CD4-positive, alpha-beta T cell treated with Interleukin-4 for 1 hour (primary cell): ENCODE measurements at places on chromosomes 6 and 20.

DNA sequence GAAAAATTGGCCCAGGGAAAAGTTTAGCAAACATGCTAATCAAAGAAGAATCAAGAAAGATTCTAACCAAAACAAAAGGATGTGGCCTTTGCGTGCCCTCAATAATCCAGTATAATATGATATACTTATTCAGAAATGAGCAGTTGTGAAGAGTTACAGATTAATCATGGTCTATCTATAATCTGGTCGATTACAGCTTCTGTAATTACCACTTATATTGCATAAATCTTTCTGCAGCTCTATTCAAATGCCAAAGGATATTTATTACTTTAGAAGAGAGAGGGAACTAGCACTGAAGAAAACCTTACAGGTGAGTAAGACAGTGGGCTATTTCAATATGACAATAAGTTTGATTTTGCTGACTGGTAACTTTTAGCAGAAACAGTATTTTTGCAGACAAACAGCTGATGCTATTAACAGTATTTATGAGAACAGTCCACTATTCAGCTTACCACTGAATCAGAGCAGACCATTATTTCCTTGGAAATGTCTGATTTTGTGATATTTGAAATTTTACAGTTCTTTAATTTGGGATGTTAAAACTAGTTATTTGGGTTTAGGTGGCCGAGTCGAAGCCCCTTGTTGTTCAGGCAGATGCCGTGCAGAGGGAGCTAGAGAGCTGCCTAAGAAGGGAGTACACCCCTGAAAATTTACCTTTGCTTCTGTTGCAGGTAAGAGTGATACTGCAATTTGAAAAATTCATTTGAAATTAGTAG lies 92.2 kb downstream of the CEP57L1 start:
- DNase-seq, result peak; percentile 61

- no peak for DNase-seq
Measured at GRCh38 chr6:124200661-124201060, 397.0 kb downstream of the NKAIN2 start.

- no peak for DNase-seq
Measured at GRCh38 chr20:32962053-32962452, 42.2 kb downstream of the SUN5 start.

- no peak for DNase-seq
Measured at GRCh38 chr6:29597184-29597583, 12.3 kb downstream of the OR2H2 start.

DNA sequence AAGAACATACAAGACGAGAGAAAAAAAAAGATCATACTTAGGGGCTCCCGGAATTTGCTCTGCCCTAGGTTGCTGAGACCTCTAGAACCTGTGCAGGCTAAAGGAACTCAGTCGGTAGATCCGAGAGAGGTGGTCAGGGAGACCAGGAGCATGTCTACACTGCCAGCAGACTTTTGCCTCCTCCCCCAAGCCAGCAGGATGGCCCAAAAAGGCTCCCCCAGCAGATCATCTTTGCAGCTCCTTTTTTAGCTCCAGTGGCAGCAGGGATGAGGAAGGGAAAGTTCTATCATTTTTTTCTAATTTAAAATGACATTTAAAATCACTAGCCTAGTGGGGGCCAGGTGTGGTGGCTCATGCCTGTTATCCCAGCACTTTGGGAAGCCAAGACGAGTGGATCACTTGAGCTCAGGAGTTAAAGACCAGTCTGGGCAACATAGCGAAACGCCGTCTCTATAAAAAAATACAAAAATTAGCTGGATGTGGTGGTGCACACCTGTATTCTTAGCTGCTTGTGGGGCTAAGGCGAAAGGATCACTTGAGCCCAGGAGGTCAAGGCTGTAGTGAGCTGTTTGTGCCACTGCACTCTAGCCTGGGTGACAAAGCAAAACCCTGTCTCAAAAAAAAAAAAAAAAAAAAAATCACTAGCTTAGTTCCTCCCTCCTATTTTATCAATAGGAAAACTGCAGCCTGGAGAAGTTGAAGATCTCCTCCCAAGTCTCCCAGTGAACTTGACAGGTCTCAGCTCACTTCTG lies 69.3 kb upstream of the MYL9 start:
- no peak for DNase-seq

- DNase-seq, result no peak
Measured at GRCh38 chr6:75796723-75797122, 47.7 kb downstream of the MYO6 start.

- DNase-seq, result no peak
Measured at GRCh38 chr6:129749749-129750120, 39.8 kb upstream of the ARHGAP18 start.

DNA sequence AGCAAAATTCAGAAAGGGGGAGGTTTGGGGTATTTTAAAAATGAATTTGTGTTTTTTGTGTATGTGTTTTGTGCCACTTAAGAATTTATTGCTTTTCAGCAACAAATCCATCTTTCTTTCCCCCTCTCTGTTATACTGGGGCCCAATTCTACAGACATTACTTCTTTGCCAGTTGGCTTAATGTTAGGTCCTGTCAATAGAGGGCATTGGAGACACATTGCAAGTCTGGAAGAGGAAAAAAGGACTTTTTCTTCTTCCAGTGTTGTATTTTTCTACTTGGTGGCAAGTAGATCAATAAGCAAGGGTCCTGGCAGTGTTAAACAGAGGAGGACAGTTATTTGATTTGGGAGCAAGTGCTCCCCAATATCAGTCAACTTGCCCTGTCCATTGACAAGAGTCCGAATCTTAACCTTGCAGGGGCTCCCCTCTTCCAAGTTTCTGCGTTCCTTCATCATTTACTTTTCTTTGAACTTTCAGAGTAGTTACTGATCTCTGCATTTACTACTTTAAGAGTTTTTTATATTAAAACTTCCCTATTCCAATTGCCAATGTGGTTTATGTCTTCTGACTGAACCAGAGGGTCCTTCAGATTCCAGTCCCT lies 23.4 kb downstream of the SCML4 start:
- DNase-seq, result peak; percentile 45

DNA sequence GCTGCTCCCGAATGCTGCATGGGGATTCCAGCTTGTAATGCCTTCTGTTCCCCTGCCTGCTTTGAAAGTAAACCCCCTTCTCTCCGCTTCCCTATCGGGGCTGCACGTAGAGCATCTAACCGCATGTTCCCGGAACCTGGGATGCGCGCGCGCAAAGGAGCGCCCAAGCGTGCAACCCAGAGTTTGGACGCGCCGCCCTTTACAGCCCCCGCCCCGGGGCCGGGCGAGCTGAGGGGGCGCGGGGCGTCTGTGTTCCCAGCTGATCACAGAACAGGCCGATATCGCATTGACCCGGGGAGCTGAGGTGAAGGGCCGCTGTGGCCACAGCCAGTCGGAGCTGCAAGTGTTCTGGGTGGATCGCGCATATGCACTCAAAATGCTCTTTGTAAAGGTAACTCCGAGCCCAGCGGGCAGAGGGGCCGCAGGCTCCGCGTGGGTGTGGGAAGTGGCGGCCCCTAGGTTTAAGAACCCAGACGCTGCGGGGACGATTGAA lies 1.4 kb downstream of the LAMP5 start:
- DNase-seq, result no peak

DNA sequence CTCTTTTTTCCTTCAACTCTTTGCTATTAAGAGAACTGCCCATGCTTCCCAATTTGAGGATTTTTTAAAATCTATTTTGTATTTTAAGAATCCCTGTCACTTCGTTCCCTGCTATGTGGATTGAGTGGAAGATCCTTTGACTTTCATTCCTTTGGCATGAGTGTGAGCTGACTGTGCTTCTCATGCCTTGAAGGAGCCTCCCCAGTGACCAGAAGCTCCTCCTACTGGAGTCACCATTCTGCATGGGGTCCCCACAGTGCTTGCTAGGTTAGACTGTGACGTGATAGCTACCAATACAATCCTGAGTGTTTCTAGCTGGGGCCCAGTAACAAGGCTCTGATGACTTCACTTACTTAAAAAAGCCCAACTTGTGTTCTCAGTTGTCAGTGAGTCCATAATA lies 104.4 kb upstream of the LAMP5 start:
- no peak for DNase-seq

DNA sequence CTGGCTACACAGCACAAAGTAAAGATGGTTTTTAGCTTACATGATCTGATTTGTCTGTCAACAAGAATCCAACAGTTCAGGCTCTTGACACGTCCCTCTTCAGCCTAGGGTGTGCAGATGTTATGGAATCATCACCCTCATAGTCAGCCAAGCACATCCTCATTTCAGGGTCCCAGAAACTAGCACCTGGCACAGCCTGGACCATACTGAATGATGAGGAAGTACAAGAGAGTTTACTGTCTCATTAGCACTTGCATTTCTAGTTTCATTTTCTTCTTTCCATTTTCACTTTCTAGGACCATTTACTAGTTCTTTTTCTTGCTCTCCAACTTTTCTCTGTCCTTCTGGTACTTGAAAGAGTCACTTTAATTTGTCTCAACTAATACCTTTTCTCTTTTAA lies 6.5 kb downstream of the RIPOR2 start:
- DNase-seq, result peak; percentile 52

- no peak for DNase-seq
Measured at GRCh38 chr6:110049696-110050439, 71.8 kb downstream of the GPR6 start.

- DNase-seq, result peak; percentile 21
Measured at GRCh38 chr6:24431045-24431451, 28.3 kb downstream of the MRS2 start.

DNA sequence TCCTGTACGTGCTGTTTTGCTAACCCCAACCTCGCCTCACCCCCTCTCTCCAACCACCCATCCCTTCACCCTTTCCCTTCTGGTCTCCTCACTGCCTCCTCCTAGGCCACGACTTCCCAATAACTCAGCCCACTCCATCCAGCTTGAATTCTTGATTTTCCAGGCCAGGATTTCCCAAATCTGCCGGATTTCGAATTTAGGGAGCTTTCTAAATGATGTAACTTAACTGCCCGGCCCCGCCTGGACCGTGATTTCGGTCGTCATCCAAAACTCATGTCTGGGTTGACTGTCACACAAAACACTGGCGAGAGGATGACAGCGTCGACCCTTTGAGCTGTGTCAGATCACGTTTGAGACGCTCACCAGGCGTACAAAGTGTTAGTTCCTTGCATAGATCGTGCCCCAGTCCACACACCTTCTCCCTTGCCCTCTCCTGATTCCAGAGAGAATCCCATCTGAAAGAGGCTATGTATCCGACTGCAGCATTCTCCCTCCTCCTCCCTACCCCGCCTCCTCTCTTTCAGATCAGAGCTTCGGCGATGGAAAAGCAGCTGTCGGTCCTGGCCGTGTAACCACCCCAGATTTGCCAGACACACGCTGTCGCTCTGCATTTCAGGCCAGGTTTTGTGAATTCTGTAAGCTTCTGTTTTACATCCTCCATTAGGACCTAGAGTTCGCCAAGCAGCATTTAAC lies 168.2 kb downstream of the GPX5 start:
- no peak for DNase-seq

DNA sequence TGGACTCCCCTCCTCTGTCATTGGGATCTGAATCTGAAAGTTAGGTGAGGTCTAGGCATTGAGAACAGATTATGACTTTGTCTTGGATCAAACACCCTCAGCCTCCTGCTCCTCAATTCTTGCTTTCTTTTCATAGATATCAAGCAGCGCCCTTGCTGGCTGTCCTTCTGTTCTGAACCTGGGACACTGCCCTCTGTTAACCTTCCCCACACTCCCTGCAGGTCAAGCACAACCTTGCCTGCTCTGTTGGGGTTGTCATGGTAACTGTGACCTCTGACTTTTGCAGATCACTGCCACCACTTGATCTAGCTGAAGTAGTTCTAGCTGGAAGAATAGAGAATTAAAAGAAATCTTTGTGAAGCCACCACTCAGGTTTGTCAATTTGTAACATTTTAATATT lies 16.4 kb upstream of the MICA start:
- DNase-seq, result no peak

DNA sequence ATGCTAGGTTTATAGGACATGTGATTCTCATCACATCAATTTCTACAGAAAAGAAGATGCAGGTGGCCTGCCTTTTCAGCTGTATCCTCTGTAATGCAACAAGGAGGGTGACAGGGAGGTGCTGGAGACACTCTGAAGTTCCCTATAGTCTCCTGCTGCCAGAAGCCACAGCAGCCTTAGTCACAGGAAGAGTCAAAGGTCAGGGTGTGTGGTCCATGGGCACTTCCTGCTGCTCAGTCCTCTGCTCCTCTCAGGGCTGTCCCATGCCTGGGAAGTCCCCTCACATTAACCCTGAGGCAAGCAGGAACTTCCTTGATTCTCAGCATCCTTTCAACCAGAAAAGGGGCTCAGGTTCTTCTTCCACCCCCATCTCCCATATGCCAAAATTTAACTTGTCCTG lies 144.8 kb upstream of the FOXA2 start:
- no peak for DNase-seq

- DNase-seq, result no peak
Measured at GRCh38 chr20:12882832-12883506, 125.8 kb upstream of the SPTLC3 start.

GRCh38 chr6:110475066-110475653 lies 1.3 kb downstream of the SLC22A16 start:
- no peak for DNase-seq

- DNase-seq, result no peak
Measured at GRCh38 chr6:156848533-156848932, 71.4 kb downstream of the ARID1B start.

GRCh38 chr6:150245148-150245935 lies 102.5 kb downstream of the PPP1R14C start:
- DNase-seq, result no peak

DNA sequence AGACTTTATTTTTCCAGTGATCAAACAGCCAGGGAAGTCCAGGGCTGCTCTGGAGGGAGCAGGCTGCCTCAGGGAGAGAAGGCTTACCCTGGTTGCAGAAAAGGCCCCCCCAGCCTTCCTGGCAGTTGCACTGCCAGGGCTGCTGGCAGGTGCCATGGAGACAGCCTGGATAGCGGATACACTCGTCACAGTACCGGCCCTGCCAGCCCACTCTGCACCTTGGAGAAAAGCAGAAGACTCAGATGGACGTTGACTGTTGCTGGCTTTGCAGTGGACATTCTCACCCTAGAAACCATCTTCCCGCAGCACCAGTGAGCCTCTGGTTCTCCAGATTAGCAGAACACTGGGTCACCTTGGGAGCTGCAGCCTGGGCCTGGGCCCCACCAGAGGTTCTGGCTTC lies 5.4 kb downstream of the DLL1 start:
- DNase-seq, result no peak

DNA sequence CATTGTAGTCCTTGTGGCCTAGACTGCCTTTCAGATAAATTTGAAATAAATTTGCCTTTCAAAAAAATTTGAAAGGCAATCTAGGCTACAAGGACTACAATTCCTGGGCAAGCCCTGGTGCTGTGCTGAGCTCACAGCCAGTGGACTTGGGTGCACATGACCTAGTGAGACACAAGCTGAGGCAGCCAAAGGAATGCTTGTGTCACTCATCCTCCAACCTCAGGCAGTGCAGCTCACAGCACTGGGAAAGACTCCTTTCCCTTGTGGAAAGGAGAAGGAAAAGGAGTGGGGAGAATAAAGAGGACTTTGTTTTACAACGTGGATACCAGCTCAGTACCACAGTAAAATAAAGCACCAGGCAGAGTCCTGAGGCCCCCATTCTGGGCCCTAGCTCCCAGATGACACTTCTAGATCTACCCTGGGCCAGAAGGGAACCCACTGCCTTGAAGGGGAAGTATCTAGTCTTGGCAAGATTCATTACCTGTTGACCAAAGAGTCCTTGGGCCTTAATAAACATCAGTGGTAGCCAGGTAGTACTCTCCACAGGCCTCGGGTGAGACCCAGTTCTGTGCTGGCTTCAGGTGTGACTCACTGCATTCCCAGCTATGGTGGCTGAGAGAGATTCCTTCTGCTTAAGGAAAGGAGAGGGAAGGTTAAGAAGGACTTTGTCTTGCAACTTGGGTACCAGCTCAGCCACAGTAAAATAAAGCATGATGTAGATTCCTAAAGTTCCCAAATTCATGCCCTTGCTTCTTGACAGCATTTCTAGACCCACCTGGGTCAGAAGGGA lies 659.7 kb upstream of the FLRT3 start:
- no peak for DNase-seq

GRCh38 chr20:15045246-15045645 lies 707.8 kb upstream of the FLRT3 start:
- no peak for DNase-seq
